Activated CD4-positive, CD25-positive, alpha-beta regulatory T cell (primary cell): ENCODE measurements at places on chromosomes 3 and 15.

GRCh38 chr3:25662736-25663320 is 1.9 kb downstream of the TOP2B start:
- no peak for DNase-seq

DNA sequence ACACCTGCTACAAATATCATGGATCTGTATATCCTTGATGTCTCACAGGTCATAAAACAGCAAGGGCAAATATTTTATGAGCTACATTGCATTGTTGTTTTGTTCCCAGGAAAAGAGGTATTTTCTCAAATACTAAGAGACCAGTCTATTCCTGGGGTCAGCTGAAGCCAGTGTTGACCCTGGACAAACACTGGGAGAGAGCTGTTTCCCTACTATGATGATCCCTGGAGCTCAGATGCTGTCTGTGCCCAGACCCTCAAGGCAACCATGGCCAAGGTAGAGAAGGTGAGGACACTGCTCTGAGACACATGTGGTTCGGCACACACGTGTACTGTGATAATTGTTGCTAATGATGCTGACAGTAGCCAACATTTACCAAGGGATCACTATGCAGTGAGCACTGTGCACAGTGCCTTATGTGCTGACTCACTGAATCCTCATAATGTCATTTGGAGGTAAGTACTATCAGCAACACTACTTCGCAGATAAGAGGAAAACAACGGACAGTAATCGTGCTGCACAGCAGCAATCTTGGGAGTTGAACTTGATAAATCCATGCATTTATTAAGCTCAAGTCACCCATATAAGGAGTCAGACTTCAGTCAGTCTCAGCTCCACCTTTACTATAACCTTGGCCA is 943.6 kb downstream of the FHIT start:
- no peak for DNase-seq

DNA sequence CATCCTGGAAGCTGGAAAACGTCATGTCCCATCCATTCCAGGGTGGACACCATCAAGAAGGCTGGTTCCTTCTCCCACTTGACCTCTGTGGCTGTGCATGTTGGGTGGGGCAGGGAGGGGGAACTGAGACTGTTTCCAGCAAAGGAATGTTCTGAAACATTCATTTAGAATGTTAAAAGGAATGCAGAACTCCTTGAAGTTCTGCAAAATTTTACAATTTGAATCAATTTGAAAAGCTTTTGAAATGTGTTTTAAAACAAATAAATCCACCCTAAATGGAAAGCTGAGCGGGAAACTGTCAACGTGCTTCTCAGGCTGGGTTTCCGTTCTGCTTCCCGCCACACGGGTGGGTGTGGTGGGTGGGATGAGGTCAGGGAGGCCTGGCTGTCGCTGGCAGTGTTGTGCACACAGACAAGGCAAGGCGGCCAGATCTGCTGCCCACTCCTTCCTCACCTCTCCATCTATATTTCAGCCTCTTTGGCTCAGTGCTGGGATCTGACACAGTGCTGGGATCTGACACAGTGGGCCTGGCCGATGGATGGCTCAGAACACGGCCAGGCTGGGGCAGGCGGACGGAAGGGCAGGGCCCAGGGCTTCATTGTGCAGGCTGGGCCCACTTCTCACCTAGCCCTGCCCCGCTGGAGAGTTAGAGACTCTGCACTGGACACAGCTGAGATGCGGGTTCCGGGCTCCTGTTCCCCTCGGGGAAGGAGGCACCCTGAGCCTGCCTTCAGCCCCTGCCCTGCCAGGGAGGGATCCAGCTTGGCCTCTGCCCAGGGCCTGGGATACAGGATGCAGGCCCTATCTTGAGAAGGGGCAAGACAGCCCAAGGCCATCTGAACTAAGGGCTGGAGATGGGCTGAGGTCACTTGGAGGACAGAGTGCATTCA is 110.4 kb downstream of the TMEM266 start:
- no peak for DNase-seq

DNA sequence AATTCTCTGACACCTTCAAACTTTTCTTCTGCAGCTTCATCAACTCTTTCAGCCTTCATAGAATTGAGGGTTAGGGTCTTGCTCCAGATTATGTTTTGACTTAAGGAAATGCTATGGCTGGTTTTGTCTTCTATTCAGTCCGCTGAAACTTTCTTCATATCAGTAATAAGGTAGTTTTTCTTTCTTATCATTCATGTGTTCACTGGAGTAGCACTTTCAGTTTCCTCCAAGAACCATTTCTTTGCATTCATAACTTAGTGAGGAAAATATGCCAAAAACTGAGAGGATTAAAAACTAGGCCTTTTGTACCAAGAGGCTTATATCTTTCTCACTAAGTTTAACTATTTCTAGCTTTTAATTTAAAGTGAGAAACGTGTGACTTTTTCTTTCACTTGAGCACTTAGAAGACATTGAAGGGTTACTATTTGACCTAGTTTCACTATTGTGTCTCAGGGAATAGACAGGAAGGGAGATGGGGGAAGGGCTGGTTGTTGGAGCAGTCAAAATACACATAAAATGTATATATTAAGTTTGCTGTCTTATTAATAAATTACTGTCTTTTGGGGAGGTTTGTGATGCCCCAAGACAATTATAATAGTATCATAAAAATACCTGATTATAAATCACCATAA is 1110.1 kb downstream of the TBL1XR1 start:
- DNase-seq, result no peak

GRCh38 chr3:132788301-132788671 is 66.1 kb upstream of the NPHP3 start:
- DNase-seq, result no peak

DNA sequence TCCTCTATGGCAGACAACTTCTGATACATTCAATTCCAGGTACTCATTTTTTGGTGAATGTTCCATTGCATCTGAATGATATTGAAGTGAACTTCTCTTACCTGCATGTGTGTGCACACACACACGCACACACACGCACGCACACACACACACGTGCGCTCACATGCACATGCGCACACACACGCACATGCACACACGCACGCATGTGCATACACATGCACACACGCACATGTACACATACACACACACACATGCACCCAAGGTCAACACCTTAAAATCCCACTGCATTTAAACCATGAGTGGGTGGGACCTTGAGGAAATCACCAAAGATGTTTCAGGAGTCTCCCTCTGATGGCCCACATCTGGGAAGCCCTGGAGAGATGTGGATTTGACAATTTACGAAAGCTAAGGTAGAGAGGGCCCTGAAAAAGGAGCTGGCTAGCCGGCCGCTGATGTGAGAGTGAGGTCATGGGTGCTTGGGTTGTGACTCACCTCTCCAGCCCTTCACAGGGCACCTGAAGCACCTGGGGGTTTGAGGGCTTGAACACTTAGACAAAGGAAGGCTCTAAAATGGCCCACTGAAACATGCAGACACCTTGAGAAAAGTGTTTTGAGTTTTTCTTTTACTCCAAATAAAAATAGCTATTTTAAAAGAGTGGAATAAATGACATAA is 269.1 kb upstream of the LRRFIP2 start:
- no peak for DNase-seq

DNA sequence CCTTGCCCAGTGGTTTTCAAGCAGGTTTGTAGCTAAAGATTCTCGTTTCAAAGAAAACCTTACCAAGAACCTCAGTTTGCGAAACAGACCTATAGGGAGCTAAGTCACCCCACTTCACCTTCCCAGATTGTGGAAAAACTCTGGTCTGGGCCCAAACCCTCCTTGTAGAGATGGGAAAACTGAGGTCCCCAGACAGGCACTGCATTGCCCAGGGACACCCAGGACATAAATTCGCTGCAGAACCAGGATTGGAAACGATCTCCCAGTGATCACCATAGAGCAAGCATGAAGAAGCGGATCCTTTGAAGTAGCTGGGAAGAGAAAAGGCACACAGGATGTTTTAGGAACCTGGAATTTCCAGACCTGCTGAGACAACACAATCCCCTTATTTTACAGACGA is 85.6 kb upstream of the PIAS1 start:
- no peak for DNase-seq

- no peak for DNase-seq
Measured at GRCh38 chr15:76932135-76932966, 802 bp downstream of the RCN2 start.

- DNase-seq, result no peak
Measured at GRCh38 chr3:55180936-55181535, 253.2 kb upstream of the LRTM1 start.

- no peak for DNase-seq
Measured at GRCh38 chr15:84883466-84883865, 996 bp upstream of the SLC28A1 start.
